ENCODE measurements at places on chromosomes 11 and 22.

GRCh38 chr11:60924110-60924905 lies at the start of gene TMEM132A:
TSS of gene TMEM132A (plus strand) at chr11:60924460. CDS start at chr11:60924634, 174 bp downstream.
- peak; percentile 79 for DNase-seq

GRCh38 chr11:71235719-71236118 lies 16.7 kb downstream of the SHANK2 start:
- DNase-seq = no peak

DNA sequence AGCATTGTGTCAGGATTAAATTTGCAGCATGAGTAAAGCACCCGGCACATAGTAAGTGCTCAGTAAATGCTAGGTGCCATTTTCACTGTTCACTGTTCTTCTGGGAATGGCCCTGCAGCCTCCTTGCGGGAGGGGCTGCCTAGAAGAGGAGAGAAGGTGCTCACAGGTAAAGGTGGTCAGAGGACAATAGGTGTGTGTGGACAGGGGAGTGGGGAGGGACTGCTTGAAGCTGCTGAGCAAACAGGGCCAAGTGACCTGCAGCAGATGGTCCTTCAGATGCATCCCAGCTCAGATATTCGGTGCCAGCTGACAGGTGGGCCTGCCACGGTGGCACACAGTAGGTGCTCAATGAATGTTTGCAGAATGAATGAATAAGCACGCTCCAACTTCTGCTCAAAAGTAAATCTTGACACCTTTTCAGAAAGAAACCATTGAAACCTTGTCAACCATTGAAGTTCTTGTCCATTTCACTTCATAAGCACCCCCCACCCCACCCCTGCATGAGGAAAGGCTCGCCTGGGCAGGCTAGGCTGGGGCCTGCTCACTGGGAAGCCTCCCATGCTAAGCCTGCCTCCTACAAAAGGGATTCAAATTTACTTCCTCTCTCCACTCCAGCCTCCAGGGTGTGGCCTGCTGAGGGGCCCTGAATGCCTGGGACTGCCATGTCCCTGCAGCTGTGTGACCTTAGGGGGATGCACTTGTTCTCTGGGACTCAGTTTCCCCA lies 1.6 kb downstream of the KIAA0930 start:
- no peak for DNase-seq

GRCh38 chr11:104655066-104655465 lies 243.2 kb downstream of the CASP12 start:
- DNase-seq = no peak

DNA sequence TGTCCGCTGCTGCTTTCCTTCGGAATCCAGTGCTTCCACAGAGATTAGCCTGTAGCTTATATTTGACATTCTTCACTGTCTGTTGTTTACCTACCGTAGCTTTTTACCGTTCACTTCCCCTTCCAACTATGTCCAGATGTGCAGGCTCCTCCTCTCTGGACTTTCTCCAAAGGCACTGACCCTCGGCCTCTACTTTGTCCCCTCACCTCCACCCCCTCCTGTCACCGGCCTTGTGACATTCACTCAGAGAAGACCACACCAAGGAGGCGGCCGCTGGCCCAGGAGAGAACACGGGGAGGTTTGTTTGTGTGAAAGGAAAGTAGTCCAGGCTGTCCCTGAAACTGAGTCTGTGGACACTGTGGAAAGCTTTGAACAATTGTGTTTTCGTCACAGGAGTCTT lies 15.4 kb upstream of the ST14 start:
- DNase-seq = no peak

- DNase-seq = no peak
Observed at GRCh38 chr22:28105413-28105812, 186.4 kb upstream of the PITPNB start.

GRCh38 chr22:30008401-30008800 lies 71.9 kb upstream of the HORMAD2 start:
- DNase-seq = no peak

DNA sequence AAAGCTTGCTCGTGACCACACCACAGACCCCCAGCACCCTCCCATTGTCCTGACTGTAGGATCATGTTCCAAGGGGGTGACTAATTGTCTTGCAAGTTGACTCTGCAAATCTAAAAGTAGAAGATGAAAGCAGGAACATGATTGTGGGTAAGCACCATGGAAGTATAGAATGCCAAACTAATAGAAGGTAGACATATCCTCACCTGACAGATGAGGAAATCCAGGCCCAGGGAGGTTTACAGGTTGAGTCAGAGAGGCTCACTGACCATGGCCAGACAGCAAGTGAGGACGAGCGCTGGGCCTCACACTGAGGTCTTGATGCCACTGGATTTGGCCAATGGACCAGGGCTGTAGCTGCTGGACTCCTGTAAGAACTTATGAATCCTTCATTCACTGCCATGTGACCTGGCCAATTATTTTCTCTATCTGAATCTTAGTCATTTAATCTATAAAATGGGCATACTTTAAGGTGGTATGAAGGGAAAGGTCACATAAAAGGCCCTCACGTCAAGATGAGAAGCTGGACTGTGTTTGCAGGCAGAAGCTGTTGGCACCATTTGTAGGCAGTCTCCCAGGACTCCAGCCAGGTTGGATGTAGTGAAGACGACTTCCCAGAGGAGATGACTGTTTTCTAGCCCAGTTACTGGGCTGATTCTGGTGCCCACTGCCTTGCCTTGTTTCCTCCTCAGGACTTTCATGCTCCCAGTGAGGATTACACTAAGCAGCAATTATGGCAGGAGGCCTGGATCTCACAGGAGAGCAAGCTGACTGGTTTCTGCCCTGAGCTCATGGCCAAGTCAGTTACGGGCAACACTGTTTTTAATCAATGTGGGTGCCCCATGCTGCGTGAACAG lies 54.6 kb downstream of the GAB4 start:
- no peak for DNase-seq

GRCh38 chr11:93512949-93513667 lies 30.1 kb downstream of the SMCO4 start:
- no peak for DNase-seq

- no peak for DNase-seq
Observed at GRCh38 chr11:67409261-67409666, 5.4 kb downstream of the TBC1D10C start.

GRCh38 chr22:35253946-35254345 lies 3.3 kb upstream of the HMGXB4 start:
- no peak for DNase-seq

- no peak for DNase-seq
Observed at GRCh38 chr11:35764417-35764816, 101.8 kb downstream of the TRIM44 start.

DNA sequence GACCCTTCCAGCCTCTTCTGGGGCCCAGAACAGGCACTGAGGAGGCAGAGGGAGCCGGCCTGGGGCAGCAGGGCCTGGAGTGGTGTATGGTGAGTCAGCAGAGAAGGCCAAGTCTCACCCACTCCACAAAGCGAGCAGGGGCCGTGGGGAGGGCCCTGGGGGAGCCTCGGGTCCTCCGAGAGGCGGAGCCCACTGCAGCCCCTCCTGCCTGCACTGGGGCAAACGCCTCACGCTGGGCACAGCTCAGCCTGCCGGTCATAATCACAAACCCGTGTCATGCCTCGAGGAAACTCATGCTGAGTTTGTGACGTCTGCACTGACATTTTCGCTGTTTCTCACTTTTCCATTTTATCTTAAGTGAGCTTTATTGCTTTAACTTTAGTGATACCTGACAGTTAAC lies 38.4 kb downstream of the TOLLIP start:
- DNase-seq = no peak

GRCh38 chr11:119863851-119864601 lies 135.0 kb upstream of the NECTIN1 start:
- DNase-seq = no peak

DNA sequence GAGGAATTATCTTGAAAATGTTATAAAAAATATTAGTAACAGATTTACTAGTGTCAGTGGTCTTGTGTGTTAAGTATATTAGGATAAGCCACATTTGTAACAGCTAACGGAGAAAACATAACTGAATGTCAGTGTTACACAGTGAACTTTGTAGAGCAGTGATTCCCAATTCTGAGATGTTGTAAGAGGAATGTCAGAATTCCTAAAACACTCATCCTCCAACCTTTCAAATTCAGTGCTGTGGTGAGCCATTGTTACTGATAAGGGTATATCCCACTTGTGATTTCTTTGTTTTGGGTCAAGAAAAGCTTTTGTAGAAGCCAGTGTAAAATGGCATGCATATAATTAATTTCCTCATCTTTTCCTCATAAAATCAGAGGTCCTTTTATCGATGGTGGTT lies 61.9 kb downstream of the ARHGEF12 start:
- no peak for DNase-seq

- DNase-seq = no peak
Observed at GRCh38 chr22:44892243-44892642, 117.6 kb downstream of the PHF21B start.

- no peak for DNase-seq
Observed at GRCh38 chr11:96199563-96200025, 143.4 kb downstream of the MAML2 start.

GRCh38 chr11:123429913-123430720 lies at the start of gene GRAMD1B:
TSS of gene GRAMD1B (plus strand) at chr11:123430269. CDS start at chr11:123430793, 524 bp downstream.
- peak; percentile 86 for DNase-seq

DNA sequence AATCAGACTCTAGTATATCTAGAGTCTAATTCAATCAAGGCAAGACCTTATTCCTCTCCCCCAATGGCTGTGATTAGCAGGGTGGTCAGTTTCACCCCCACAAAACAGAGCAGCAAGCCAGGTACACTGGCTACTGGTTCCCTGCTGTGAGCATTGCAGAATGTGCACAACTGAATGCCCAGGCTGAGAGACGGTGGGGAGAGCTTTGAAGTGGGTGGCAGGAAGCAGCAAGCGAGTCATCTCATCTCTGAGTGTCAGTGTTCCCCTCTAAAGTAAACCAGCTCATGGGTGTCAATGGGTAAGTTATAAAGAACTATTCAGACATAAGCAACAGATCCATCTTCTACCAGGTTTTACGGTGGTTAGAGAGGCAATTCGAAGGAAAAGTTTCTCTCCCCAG lies 37.6 kb downstream of the GAB4 start:
- DNase-seq = no peak

- DNase-seq = no peak
Observed at GRCh38 chr11:12319988-12320387, 57.4 kb upstream of the PARVA start.

DNA sequence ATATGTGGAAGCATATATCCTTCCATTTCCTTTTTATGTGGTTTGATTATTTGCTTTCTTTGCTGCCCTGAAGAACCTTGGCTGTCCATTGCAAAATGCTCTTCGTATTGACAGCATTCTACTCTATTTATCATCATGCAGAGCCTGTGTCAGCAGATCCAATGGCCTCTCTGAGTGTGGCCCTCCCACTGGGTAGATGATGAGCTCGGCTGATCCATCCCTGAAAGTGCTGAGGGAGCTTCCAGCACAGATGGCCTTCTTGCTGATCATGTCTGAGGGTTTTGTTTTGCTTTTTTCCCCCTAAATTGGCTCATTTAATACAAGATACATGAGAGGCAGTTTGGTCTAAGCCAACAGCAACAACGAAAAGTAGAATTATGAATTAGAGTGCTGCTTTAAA lies 181.0 kb downstream of the GRIA4 start:
- DNase-seq = no peak

DNA sequence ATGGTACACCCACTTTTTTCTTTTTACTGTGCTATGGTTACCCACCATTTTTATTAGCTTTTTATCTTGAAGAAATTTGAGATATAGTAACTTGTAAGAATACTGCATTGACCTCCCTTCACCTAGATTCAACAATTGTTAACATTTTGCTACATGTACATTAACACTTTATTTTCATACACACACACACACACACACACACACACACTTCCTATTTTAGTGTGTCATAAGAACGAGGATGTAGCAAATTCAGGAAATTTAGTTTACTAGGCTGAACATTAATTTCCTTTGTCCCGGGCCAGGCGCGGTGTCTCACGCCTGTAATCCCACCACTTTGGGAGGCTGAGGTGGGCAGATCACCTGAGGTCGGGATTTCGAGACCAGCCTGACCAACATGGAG lies 1.1 kb upstream of the ATP6V1E1 start:
- no peak for DNase-seq

GRCh38 chr11:19938169-19938856 lies 222.0 kb downstream of the DBX1 start:
- DNase-seq = peak; percentile 68

DNA sequence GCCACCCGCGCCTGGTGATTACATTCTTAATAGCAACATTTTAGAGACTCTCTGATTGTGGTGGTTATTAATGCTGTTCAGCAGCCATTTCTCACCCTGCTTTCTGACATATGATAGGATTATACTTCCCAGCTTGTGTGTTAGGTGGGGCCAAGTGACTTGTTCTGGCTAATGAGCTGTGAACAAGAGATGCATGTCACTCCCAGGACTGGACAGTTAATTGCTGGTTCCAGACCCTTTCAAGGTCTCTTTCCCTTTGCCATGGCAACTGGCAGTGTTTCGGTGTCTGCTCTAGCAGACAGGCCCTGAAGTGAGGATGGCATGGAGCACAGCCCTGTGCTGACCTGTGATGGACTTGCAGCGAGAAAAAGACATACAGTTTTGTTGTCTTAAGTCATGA lies 8.9 kb upstream of the PTPRJ start:
- no peak for DNase-seq

GRCh38 chr22:36833073-36833472 lies 16.2 kb upstream of the PVALB start:
- no peak for DNase-seq

DNA sequence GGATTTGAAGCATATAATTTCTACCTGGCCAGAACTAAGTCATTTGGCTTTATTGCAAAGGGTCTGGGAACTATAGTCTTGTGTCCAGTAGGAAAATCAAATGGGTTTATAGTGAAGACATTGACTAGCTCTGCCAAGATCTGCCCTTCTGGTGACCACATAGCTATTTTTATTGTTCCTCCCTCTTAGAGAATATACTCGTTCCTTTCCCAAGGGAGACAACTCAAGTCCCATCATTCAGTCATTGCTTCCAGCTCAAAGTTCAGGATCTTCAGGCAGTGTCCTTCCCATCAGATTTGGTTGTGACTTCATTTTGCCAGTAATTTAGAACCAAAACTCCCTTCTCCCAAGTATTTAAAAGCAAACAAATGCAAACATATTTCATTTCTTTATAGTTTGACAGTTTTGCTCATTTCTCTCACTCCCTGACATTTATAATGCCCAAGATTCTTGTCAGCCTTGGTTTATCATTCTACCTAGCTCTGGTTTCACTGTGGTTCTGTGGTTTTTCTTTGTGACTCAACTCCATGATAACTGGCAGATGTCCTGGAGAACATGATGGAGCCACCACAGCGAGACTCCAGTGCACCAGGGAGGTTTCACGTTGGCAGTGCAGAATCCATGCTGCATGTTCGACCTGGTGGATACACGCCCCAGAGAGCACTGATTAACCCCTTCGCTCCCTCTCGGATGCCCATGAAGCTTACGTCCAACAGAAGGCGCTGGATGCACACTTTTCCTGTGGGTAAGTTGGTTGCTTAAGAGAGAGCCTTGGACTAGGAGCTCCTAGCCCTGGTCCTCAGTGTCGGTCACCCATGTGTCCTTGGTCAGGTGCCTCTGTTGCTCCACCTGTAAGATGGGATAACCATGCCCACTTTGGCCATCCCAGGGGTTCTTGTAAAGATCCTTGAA lies 64.9 kb downstream of the DEPDC5 start:
- DNase-seq = no peak

DNA sequence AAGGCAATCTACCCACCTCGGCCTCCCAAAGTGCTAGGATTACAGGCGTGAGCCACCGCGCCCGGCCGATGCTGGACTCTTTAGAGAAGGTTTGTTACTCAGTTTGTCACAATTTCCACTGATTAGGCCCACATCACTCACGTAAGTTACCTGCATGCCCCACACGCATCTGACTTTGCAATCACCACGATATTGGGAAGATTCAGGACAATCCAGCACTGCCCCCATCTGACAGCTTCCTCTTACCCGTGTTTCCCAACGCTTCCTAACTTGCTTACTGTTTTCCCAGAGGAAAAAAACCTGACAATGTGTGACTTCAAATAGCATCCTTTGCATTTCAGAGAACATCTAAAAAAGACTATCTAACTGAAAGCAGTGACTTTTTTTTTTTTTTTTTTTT lies 21.8 kb upstream of the EIF3M start:
- DNase-seq = no peak
